Stimulated activated CD4-positive, alpha-beta T cell treated with anti-CD3 and anti-CD28 coated beads, Interleukin-1b, Interleukin-23, amount 100 ng/mL, for 1 hour (primary cell): ENCODE measurements at places on chromosomes 4 and X.

- DNase-seq = no peak
Measured at GRCh38 chr4:40984051-40984450, 230.3 kb downstream of the APBB2 start.

- DNase-seq = no peak
Measured at GRCh38 chrX:12984603-12985319, 9.9 kb downstream of the TMSB4X start.

GRCh38 chr4:148444296-148445070, 2.3 kb upstream of the NR3C2 start:
- peak; percentile 10 for DNase-seq

DNA sequence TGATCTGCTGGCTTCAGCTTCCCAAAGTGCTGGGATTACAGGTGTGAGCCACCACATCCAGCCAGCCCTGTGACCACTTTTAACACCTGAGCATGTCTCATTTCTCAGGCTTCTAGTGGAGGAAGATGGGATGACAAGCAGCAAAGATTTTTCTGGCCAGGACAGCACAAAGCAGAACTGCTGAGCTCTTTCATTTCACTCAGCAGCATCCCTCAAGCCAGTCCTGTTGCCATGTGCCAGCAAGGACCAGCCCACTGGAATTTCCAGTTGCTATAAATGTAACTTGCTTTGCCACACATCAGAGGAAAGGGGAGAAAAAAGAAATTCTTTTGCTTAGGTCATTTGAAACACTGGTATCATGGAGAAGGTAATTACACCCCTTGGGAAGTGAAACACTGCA, 75.9 kb downstream of the SLC9A7 start:
- DNase-seq = no peak

DNA sequence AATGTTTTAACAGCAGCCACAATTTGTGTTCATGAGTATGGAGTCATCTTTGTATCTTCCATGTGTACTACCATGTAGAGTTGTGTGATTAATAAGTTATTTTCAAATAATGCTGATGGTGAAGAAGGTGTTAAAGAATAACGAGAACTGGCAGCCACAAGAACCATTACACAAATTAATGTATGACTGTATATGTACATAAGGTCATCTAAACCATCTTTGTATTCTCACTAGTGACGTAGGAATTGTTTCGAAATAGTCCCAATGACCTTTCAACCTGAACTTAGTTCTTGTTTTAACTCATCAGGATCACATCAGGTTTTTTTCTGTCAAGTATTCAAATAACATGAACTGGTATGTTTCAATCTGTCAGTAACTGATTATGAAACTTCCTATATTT, 48.3 kb upstream of the NOCT start:
- DNase-seq = no peak

- no peak for DNase-seq
Measured at GRCh38 chr4:13331827-13332226, 152.3 kb downstream of the RAB28 start.

DNA sequence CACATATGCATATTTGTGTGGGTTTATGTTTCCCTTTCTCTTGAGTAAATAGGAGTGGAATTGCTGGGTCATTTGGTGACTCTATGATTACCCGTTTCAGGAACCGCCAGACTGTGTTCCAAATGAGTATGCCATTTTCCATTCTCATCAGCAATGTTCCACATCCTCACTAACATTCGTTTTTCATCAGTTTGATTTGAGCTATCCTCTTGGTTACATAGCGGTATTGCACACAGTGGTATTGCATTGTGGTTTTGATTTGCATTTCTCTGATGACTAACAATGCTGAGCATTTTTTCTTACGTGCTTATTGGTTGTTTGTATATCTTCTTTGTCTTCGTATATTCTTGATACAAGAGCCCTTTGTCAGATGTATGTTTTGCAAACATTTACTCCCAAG, 218.0 kb upstream of the AMOT start:
- DNase-seq = no peak

- no peak for DNase-seq
Measured at GRCh38 chr4:13478131-13478530, 6.0 kb downstream of the RAB28 start.

DNA sequence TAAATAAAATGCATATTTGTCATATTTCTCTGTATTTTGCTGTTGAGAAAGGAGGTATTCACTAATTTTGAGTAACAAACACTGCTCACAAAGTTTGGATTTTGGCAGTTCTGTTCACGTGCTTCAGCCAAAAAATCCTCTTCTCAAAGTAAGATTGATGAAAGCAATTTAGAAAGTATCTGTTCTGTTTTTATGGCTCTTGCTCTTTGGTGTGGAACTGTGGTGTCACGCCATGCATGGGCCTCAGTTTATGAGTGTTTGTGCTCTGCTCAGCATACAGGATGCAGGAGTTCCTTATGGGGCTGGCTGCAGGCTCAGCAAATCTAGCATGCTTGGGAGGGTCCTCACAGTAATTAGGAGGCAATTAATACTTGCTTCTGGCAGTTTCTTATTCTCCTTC, 3.3 kb downstream of the HTT start:
- DNase-seq = no peak

- no peak for DNase-seq
Measured at GRCh38 chr4:5191831-5192230, 140.6 kb downstream of the STK32B start.

DNA sequence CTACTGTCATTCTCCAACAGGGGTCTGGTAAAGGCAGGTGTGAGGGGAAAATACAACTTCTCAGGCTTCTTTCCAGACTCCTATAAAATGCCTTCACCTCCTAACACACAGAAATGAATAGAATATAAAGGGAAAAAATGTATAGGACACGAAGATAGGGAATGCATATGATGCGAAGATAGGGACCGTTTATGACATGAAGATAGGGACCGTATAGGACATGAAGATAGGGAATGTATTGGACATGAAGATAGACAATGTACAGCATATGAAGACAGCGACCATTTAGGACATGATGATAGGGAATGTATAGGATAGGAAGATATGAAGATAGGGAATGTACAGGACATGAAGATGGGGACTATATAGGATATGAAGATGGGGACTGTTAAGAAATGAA, 10.5 kb downstream of the IRF2 start:
- no peak for DNase-seq

DNA sequence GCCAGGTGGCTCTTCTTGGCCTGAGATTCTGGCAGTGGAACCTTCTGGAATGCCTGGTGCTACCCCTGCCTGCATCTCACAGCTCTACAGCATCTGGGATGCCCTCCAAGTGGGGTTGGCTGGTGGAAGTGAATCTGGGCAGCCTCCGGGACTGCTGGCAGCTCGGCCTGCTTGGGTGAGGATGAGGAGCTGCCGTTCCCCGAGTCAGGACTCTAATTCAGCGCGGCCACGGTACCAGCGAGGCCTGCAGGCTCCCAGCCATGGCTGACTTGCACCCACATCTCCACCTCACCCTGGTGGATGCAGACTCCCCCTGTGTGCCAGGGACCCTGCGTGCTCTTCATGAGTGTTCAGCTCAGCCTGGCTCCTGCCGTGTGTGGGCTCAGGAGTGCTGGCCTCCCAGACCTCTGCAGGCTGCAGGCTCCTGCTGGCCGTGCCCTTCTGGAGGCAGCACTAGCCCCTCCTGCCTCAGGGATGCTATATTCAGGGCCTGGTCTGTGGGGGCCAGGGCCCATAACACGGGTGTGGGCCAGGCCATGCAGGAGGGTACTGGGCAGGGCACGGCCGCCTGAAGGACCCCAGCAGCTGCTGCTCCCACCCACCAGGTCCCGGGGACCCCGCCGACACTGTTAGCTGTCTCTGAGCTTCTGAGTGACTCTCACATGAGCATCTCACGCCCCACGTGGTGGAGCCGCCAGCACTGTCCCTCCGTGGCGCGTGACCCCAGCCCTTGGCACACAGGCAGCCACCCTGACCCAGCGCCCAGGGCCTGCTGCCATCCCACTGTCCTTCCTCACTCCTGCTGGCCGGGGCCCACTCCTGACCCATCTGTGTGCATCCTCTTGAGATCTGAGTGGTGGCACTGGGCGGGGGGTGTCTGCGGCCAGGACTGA, 10.6 kb downstream of the UVSSA start:
- DNase-seq = no peak

DNA sequence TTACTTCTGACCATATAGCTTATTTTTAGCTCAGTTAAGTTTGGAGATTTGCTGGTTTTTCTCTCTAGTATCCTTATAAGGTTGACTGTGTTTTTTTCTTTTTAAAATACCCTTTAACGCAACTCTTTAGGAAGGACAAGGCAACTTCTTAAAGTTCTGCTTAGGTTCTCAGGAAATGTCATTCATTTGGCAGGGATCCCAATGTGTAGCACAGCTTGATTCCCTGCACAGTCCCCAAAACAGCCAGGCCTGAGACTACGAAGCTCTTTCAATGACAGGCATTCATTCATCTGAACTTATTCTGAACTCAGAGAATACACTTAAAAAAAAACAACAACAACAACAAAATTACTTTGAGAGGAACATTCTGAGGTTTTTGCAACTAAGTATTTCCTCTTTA, 1765.8 kb downstream of the PCDH7 start:
- DNase-seq = no peak

DNA sequence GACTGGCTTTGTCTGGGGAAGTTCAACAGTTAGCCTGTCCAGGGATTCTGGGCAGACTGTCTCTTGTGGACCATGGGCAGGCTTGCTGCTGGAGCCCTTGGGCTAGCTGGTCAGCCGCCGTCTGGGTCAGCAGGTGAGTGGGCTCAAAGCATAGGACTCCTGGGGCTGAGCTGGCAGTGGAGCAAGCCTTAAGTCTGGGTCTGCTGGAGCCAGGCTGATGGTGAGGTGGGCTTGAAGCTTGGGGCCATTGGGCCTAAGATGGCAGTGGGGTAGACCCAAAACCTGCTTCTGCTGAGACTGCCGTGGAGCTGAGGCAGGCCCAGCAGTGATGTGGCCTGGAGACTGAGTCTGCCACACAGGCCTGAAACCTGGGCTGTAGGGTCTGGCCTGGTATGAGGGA, 645.1 kb downstream of the RAPGEF2 start:
- DNase-seq = no peak
